CD4-positive, CD25-positive, alpha-beta regulatory T cell (primary cell): ENCODE measurements at places on chromosomes 6 and 20. TPM values are rescaled to one million over a fixed set of nuclear protein-coding genes. Genes with fewer than 3 reads are reported as not detected.

Gene CYP21A2
- total RNA-seq, result not detected

Gene UNC5CL
- total RNA-seq, result 4.4 TPM

Gene CTCFL
- total RNA-seq, result not detected

Gene AAR2
- 18.0 TPM for total RNA-seq

Gene NOX3
- total RNA-seq, result not detected

Gene HLA-F
- total RNA-seq, result 1,143 TPM

Gene SLC22A2
- total RNA-seq, result not detected

Gene TTK
- total RNA-seq, result 1.7 TPM

Gene LPA
- total RNA-seq, result not detected

Gene DUSP22
- total RNA-seq, result 46.6 TPM

Gene PDE7B
- total RNA-seq, result 0.25 TPM

GRCh38 chr20:57657535-57658446, 37.6 kb upstream of the ZBP1 start:
- DNase-seq, result peak; percentile 68

DNA sequence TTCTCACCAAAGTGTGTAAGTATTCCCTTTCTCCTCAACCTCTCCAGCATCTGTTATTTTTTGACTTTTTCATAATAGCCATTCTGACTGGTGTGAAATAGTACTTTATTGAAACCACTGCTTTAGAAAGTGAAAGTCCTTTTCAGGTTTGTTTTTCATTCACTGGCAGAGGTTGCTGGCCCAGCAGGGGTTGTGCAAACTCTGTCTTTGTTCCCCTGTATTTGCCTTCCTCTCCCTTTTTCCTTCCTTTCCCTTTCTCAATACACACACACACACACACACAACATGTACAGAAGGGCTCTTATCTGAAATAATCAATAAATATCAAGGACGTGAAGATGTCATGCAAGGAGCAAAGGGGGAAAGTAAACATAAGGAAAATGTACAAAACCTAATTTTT, 99.8 kb downstream of the LY86 start:
- DNase-seq, result peak; percentile 27

- DNase-seq, result no peak
Measured at GRCh38 chr6:516213-516612, 124.7 kb downstream of the IRF4 start.

GRCh38 chr20:19811231-19811630, 53.2 kb downstream of the RIN2 start:
- DNase-seq, result no peak

DNA sequence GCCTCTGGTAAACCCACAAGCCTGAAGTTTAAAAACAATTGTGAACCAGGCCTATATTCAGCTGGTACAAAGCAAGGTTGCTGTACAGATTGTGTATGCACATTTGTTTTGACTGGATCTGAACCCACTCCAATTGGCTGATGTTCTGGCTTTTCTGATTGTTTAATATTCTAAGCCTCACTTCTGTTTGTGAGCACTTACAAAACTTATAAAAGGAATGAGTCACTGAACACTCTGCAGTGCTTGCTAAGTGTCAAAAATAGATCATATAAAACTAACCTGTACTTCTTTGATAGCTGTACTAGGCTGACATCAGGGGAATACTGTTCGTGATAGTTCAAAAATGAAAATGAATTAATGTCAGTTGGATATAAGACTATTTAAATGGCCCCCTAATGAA, 12.1 kb downstream of the COL21A1 start:
- DNase-seq, result no peak

GRCh38 chr20:32780749-32781655, 18.8 kb downstream of the DNMT3B start:
- no peak for DNase-seq

DNA sequence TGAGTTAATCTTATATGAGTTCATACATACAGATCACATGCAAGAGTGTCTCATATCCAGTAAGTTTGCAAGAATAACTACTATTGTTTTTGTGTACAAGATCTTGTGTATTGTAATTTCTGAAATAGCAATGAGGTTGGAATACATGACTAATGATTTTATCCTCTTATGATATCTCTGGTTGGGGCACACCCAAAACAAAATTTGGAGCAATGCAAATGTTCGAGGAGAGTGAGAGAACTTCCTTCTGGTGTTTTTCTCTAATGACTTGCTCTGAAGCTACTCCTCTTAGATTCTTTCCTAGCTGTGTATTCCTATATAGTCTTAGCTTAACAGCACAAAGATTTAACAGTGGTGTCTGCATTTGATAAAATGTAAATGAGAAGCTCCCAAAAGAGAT, 252.5 kb downstream of the LAMA2 start:
- DNase-seq, result no peak

DNA sequence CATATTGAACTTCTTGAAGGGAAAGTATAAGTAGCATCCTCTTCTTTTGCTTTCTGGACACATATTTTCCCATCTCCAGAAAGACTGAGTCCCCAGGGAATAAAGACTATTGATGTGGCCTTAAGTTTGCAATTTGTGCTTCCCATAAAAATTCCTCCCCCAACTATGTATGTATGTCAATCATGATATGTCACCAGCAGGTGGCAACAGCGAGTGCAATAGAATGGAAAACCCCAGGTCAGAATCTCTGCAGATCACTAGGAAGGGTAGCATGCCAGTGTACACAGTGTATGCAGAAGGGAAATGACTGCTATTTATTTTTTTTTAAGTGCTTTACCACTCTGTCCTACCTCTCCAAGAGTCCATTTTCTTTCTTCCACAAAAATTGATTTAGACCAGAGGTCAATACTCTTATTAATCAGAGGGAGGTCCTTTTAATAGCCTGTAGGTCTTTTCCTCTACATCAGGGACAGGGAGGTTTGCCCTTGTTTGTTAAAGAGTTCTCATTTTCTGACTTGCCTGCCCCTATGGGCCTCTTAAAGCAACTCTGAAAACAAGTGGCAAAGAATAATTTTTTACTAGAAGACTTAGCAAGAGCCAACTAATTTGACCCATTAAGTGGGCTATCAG, 61.4 kb downstream of the BMP2 start:
- DNase-seq, result no peak

DNA sequence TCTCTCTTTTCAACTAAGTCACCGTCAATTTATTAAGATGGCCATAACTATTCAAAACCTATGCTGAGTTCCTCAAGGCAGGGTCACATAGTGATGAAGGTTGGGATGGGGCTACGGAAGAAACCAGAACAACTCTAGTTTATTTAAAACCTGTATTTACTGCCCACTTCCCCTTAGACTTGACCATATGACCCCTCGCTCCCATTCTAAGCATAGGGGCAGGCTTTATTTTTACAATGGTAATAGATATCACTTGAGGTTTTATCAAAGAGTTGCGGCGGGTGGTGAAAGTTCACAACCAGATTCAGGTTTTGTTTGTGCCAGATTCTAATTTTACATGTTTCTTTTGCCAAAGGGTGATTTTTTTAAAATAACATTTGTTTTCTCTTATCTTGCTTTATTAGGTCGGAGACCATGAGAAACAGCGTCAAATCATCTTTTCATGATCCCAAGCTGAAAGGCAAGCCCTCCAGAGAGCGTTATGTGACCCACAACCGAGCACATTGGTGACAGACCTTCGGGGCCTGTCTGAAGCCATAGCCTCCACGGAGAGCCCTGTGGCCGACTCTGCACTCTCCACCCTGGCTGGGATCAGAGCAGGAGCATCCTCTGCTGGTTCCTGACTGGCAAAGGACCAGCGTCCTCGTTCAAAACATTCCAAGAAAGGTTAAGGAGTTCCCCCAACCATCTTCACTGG, 5.5 kb downstream of the EDN1 start:
- DNase-seq, result no peak

DNA sequence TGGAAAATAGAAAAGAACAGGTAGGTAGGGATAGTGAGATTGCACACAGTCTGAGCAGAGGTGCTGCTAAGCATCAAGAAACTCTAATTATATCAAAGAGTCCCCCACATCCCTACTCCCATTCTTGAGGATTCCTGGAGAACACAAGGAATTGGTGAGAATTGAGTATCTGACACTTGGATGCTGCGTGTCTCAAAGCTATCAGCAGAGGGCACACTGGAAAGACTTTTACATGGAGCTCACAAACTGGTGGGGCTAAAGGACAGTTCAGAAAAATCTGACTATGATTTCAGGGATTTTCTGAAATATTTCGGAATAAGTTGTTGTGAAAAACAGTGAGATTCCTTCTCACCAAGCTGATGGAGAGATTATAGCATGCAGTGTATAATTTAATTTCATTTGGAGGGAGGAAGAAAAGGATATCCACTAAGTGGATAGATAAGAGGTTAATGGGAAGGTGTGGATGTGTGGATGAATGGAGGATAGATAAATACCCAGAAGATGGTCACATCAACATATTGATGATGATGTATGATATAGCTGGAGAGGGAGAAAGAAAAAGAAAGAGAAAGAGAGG, 215.4 kb upstream of the DEFB112 start:
- no peak for DNase-seq

DNA sequence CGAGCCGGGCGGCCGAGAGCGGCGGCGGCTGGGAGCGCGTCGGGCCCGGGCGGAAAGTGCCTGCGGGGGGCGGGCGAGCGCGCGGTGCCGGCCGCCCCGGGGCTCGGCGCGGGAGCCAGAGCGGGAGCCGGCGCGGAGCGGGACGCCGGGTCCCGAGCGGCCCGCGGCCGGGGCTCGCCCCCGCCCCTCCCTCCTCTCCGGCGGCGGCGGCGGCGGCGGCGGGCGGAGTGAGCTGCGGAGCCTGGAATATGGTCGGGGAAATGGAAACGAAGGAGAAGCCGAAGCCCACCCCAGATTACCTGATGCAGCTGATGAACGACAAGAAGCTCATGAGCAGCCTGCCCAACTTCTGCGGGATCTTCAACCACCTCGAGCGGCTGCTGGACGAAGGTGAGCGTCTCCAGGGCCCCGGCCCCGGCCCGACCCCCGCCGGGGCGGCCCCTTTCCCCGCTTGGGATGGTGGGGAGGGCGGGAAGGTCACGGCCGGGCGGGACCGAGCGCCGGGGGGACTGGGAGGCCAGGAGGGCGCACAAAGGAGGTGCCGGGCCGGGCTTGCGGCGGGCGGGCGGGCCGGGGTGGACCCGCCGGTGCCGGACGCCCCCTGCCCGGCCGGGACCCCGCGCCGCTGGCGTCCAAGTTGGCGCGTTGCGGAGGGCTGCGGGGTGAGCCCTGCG, 565 bp downstream of the QKI start:
- no peak for DNase-seq

- DNase-seq, result no peak
Measured at GRCh38 chr6:76768556-76768955, 694.7 kb downstream of the HTR1B start.

DNA sequence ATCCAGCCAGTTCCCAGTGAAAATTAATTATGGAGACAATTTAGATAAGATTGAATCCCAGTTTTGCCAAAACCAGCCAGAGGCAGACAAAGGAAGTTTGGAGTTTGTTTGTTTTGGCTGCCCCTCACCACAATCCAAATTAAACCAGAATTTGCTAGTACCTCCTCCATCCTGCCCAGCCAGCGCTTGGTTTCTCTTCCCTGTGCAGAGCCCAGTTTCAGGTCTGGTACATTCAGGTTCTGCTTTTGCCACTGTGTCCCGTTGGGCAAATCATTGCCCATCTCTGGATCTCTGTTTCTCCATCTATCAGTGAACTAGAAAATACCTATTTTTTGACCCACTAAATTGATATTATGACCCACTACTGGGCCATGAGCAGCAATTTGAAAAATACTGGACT, 26.4 kb downstream of the FOXP4 start:
- no peak for DNase-seq

DNA sequence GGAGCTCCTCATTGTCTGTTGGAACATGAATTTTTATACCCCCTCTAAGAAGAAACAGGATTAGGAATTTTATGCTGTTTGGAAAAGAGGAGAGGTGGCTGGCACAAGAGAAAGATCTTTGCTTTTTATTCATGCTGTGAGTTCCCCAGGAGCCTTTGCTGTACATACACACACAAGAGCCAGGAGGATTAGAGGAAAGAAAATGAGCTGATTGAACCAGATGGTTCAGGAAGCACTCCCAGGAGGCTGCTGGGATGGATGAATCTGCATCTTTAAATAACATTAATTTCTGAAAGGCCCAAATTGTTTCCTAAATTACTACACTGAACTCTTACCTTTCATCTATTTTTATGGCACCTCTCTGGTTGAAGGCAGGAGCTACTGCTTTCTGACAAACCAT, 20.1 kb upstream of the TCP11 start:
- no peak for DNase-seq

GRCh38 chr20:33337119-33337518, 54.1 kb downstream of the BPIFB1 start:
- DNase-seq, result no peak

DNA sequence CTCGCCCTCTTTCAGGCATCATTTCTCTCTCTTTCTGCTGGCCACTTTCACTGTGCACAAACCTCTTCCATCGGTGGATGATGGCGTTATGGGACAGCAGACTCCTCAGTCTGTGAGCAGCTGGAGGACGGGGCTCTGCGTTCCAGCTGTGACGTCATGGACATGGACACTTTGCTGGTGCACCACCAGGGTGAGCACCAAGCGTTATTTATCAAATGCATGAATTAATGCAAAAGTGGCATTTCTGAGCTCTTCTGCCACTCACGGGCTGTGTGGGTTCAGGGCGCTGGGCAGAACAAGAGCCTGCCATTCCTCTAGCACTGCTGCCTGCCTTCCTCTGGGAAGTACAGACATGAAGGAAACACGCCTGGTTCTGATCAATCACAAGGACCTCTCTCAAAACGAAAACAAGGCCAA, 82.9 kb upstream of the MPC1 start:
- DNase-seq, result no peak

DNA sequence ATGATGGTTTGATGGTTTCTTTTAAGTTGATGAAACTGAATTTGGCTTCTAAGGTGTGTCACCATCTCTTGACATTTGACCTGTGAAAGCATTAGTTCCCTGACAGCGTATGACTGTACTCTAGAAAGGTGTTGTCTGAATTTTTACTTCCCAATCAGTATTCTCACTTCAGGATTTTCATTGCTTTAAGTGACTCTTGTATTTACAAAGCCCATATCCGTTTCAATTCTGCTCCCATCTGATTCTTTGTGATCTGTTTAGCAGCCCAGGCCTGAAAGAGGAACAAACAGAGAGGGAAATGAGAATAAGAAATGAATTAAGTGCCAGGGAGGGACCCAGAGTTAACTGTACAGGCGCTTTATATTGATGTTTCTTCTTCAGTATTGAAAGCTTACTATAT, 73.7 kb downstream of the FARS2 start:
- no peak for DNase-seq
